ENCODE measurements at places on chromosomes 3 and 15.

DNA sequence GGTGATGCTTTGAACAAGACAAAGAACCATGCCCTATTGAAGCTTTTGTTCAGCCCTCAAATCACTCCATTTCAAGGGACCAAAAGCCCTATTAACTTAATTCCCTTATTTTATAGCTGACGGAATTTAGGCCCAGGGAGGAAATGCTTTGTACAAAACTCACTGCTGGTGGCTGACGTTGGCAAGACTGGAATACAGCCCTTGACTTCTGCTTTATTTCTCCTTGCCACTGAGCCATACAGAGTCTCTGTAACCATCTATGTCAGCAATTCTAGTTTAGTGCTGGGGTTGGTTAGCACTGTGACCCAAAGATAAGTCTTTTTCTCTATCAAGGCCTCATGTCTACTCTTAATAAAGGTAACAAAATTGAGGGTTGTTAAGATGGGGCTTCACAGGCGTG is 316.1 kb upstream of the TPRG1 start:
- DNase-seq = no peak

DNA sequence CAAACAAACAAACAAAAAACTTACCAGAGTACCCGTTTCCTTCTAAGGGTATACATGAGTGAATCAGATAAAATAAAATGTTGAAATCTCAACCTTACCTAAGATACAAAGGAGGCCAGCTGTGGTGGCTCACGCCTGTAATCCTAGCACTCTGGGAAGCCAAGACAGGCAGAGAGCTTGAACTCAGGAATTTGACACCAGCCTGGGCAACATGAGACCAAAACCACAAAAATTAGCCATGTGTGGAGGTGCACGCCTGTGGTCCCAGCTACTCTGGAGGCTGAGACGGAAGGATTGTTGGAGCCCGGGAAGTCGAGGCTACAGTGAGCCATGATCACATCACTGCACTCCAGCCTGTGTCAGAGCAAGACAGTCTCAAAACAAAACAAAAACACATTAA is 11.0 kb upstream of the FAM219B start:
- DNase-seq = no peak

DNA sequence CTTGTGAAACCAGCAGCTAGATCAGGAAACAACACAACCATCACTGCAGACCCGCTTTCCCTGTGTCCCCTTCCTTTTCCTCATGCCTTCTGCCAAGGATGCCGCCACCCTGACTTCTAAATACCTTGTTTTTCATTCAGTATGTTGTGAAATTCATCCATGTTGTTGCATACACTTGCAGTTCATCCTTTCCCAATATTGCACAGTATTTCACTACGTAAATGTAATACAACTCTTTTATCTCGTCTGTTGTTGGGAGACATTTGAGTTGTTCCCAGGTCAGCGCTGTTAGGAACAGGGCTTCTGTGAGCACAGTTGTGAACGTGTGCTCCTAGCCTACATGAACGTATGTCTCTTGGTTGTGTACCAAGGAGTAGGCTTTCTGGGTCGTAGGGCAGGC is 24.2 kb downstream of the TLNRD1 start:
- no peak for DNase-seq

DNA sequence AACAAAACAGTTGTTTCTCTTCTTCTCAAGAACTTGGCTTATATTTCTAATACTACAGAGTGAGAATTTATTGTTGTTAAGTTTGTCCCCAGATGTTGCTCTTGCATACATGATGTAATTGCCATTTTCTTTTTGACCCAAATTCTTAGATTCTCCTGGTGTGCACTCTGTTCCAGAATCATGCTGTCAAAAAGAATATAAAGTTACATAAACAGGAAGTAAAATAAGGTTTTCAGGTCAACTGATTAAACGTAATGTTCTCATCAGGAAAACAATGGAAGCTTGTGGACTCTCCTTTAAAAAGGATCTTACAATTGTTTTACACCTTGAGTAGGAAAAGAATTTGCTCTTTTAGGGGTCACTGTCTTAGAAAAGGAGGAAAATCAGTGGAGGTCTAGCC is 121.8 kb downstream of the ADAM10 start:
- peak; percentile 15 for DNase-seq

GRCh38 chr3:71786217-71786549 is 1.2 kb upstream of the PROK2 start:
- no peak for DNase-seq

- no peak for DNase-seq
These were observed 204.1 kb upstream of the SUCLG2 start for GRCh38 chr3:67858492-67858891.

DNA sequence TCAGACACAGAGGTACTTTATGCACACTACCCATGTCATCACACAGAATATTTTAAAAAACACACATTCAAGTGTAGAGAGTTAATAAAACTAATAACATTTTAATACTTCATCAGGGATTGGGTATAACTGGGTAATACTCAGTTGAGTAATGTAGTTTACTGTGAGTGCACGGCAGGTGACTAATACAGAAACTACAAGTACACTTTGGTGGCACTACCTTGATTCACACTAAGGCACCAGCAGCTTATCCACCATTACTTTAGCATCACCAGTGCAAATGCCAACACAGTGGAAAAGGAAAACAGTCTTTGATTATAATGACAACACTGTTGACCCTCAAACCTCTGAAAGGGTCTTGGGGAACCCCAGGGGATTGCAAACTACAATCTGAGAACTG is 33.6 kb downstream of the ZNF280D start:
- DNase-seq = no peak

DNA sequence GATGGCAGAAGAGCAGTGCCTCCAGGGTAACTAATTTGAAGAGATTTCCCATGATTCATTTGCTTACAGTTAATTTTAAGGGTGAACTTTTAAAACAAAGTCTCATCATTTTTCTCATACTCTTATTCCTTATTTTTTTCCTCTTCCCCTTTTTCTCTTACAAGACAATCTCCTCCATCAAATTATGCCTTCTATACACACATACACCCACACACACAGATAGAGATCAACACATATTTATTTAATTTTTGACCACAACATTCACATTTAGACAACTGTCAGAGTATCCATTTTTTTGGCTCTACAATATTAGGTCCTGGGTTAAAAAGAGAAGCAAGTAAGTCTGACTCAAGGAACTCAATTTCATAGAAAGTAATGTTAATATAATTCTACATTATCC is 37.6 kb downstream of the AAGAB start:
- DNase-seq = peak; percentile 12

- DNase-seq = no peak
These were observed 342.6 kb downstream of the NSUN3 start for GRCh38 chr3:94405258-94406035.

DNA sequence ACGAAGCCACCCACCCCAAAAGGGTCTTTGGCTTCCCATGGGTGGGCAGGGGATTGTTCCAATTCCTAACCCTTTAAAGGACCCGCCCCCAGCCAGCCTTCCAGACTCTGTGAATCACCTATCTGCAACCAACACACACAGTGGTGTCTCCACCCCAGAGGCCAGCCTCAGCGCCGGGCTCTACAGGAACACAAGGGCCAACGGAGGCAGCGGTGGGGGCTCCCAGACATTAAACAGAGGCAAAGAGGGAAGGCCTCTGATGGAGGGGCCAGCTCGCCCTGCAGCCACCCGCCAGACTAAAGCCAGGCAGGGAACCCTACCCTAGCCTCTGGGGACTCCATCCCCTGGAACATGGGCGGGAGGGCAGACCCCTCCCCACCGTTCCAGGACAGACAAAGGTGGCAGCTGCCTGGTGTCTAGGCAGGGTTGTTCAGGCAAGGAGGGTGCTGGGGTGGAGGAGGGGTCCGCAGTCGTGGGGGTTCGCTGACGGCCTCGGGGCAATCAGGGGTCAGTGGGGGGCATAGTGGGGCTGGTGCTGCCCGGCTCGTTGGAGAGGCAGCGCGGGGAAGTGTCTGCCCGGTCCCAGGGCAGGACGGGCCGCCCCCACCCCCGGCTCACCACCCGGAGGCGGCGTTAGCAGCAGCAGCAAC is 448 bp downstream of the SHISA5 start:
- peak; percentile 69 for DNase-seq

DNA sequence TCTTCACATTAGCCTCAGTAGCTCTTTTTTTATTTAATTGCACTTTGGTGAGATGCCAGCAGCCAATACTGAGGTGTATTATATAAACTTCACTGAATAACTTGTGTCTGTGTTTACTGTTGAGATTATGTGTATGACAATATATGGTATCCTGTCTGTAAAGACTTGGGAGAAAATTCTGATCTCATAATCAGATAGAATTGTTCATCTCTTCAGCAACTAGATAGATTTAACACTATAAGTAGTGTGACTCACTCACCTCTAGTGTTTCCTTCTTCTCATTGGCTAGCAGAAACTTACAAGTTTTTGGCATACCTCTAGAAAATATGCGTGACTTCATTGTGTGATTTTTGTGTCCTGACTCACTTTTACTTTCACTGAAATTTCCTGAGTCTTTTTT is 67.6 kb upstream of the TGFBR2 start:
- no peak for DNase-seq

DNA sequence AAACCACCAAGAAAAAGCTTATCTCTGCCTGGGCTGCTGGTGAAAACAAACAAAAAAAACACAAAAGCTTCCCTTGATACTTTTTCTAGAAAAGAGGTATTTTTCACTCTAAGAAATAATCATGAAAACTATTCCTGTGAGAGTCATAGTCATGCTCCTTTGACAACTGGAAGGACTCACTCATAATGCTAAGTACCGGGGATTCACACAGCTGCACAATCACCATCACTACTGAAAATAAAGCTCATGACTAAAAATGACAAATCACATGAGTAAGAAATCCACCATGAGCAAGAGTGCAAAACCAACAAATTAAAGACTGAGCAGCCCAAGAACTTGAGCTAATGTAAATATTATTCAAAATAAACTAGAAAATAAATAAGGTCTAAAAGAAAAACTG is 10.6 kb upstream of the POU1F1 start:
- no peak for DNase-seq

DNA sequence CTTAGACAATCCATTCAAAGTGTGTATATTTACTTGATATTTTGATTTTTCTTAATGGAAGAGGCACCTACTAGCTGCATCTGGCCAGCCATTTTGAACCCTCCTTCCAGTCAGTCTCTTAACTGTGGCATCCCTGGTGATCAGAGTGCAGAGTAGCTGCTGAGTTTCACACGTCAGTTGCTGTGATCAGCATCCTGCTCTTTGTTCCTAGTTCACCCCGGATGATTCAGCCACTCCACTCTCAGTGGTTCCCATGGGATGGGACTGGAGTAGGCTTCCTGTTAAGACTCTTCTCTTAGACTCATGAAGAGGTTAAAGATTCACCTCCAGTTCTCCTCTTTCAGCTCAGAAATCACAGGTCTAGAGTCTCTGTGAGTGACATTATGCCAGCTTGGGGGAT is 75.8 kb downstream of the STXBP5L start:
- no peak for DNase-seq

DNA sequence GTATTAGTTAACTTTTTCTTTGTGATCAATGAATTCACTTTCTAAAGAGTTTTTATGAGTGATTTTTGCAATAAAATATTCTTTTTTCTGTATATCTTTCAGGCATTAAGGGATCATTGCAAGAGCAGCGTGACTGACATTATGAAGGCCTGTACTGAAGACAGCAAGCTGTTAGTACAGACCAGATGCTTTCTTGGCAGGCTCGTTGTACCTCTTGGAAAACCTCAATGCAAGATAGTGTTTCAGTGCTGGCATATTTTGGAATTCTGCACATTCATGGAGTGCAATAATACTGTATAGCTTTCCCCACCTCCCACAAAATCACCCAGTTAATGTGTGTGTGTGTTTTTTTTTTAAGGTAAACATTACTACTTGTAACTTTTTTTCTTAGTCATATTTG is 24.4 kb downstream of the SELENOT start:
- DNase-seq = no peak

GRCh38 chr15:78317145-78317836 is 17.9 kb upstream of the SKIC8 start:
- DNase-seq = peak; percentile 45

DNA sequence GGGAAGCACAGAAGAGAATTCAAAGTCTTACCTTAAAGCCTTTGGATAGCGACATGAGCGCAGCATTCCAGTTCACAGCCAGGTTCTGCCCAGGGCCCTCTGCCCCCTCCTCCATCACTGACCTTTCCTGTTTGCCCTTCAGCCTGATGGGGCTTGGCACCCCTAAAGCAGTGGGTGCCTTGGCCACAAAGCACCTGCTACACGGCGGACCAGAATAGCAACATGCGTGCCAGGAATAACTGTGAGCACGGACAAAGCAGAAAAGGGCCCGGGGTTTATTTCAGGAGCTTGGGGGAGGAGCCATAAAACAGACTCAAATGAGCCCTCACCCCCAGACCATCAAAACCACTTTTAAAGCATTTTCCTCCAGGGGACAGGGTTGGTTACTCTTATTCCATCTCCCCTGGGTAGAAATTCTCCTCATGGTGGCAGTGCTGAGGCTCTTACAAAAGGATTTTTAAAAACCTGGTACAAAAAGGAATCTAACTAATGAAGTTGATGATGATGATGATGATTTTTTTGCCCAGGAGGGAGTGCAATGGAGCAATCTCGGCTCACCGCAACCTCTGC is 135.4 kb downstream of the KLF13 start:
- no peak for DNase-seq

- no peak for DNase-seq
These were observed 617.5 kb upstream of the CCDC54 start for GRCh38 chr3:106759731-106760130.

DNA sequence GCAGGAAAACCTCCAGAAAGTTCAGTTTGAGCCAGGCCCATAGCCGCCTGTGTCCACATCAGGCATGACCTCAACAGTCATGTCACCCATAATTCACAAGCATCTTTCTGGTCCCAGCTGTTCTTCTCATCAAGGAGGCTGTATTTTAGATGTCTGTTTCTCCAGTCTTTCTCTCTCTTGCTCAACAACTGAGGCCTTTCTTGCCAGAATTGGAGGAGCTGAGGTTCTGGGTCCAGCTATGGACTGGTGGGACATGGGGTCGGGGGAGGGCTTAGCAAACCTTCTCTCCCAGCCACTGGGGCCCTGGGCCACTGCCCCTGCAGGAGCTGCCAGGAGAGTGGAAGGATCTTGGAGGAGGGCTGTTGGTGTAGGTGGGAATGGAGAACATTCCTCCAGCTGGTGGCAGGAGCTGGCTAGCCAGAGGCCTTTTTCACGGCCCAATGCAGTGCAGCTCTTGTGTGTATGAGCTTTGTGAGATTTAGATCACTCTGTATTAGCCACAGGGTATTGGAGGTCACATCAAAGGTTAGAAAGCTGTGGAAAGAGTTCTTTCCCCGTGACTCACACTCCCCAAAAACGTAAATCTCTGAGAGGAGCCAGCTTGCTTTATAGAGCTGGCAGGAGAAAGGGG is 23.5 kb downstream of the MAGEF1 start:
- DNase-seq = no peak
